HFFc6 (cell line): ENCODE measurements at places on chromosomes 12 and 14.

GRCh38 chr14:95465358-95465757, 51.1 kb downstream of the SYNE3 start:
- no peak for DNase-seq

GRCh38 chr12:117882181-117882580, 86.6 kb downstream of the KSR2 start:
- DNase-seq, result no peak

GRCh38 chr12:57078519-57079404, at the start of gene NEMP1:
Gene NEMP1 (minus strand): TSS chr12:57078791. CDS start chr12:57078745, 46 bp downstream.
- peak; percentile 100 for DNase-seq

DNA sequence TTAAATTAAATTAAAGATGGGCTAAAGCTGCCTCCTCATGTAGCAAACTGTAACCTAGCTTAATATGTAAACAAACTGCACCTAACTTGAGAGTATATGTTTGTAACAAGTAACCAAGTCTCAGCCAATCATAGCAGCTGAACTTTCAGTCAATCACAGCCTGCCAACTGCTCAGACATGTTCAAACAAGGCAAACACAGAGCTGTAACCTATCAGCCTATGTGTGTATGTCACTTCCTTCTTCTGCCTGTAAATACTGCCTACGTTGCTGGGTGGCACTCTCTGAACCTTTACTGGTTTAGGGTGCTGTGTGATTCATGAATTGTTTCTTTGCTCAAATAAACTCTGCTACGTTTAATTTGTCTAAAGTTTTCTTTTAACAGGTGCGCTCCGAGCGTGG, 2.9 kb downstream of the SERPINA6 start:
- no peak for DNase-seq

- DNase-seq, result peak; percentile 21
These were observed 19.7 kb upstream of the LRTM2 start for GRCh38 chr12:1800401-1801302.
